Vein endothelial cell (primary cell): ENCODE measurements at places on chromosomes 7 and 10. TPM values are rescaled to one million over a fixed set of nuclear protein-coding genes. Genes with fewer than 3 reads are reported as not detected.

The ANXA8 gene
- not detected in 2 replicates for total RNA-seq

The PCBD1 gene
- 37.4 and 54.9 TPM in 2 replicates for total RNA-seq

The GPRIN2 gene
- total RNA-seq: not detected in 2 replicates

The PIK3AP1 gene
- total RNA-seq: 0.33 and 0.38 TPM in 2 replicates

The SEPTIN14 gene
- not detected in 2 replicates for total RNA-seq

The CHN2 gene
- total RNA-seq: 1.6 and 2.5 TPM in 2 replicates

The MMRN2 gene
- 262 and 371 TPM in 2 replicates for total RNA-seq

The UPK3B gene
- not detected in 2 replicates for total RNA-seq

The SLC26A5 gene
- 0.33 and 0.38 TPM in 2 replicates for total RNA-seq

The GIMAP2 gene
- total RNA-seq: 32.3 and 39.2 TPM in 2 replicates

The TAS2R5 gene
- total RNA-seq: 0.65 and 1.5 TPM in 2 replicates

The CC2D2B gene
- total RNA-seq: 0.86 and 1.3 TPM in 2 replicates

The ZNF438 gene
- 9.8 and 10.0 TPM in 2 replicates for total RNA-seq

The TMEM229A gene
- not detected in 2 replicates for total RNA-seq

The MKX gene
- total RNA-seq: not detected in 2 replicates

The ANKRD30A gene
- total RNA-seq: under 0.01 TPM in 1 of 2 replicates, not detected in the other

The ACTR3C gene
- 0.67 and 2.0 TPM in 2 replicates for total RNA-seq

The DNAJC12 gene
- total RNA-seq: 4.9 and 17.3 TPM in 2 replicates

The FZD8 gene
- 36.8 and 60.8 TPM in 2 replicates for total RNA-seq

The SVIL gene
- total RNA-seq: 78.1 and 82.3 TPM in 2 replicates

The EXOC6 gene
- 111 and 119 TPM in 2 replicates for total RNA-seq

The SKIDA1 gene
- 0.67 and 0.98 TPM in 2 replicates for total RNA-seq

The MLXIPL gene
- not detected in 2 replicates for total RNA-seq

The OR6B1 gene
- total RNA-seq: not detected in 2 replicates

The LRRN3 gene
- under 0.01 TPM in 1 of 2 replicates, not detected in the other for total RNA-seq

The UTF1 gene
- total RNA-seq: not detected in 2 replicates

The IGF2BP3 gene
- total RNA-seq: 111 and 128 TPM in 2 replicates

The LLCFC1 gene
- not detected in 2 replicates for total RNA-seq

The CRPPA gene
- 1.3 and 2.6 TPM in 2 replicates for total RNA-seq

The GCK gene
- total RNA-seq: 0.19 and 0.65 TPM in 2 replicates

The METTL27 gene
- 0.98 TPM in 1 of 2 replicates, not detected in the other for total RNA-seq

The ITGA8 gene
- under 0.01 and 0.57 TPM in 2 replicates for total RNA-seq

The HYAL4 gene
- total RNA-seq: 0.86 and 0.98 TPM in 2 replicates

The VWDE gene
- total RNA-seq: not detected in 2 replicates

The CPED1 gene
- 0.65 and 2.5 TPM in 2 replicates for total RNA-seq

The RASA4 gene
- total RNA-seq: 11.1 and 30.4 TPM in 2 replicates

The PLA2G12B gene
- not detected in 2 replicates for total RNA-seq

The SPOCK2 gene
- 0.96 and 0.98 TPM in 2 replicates for total RNA-seq

The PIK3CG gene
- 8.8 and 17.3 TPM in 2 replicates for total RNA-seq

The PFKFB3 gene
- 30.9 and 36.9 TPM in 2 replicates for total RNA-seq

The FAM25G gene
- not detected in 2 replicates for total RNA-seq
